Myocyte (in vitro differentiated cells): ENCODE measurements at places on chromosomes 13 and 19. TPM values are rescaled to one million over a fixed set of nuclear protein-coding genes. Genes with fewer than 3 reads are reported as not detected.

DNA sequence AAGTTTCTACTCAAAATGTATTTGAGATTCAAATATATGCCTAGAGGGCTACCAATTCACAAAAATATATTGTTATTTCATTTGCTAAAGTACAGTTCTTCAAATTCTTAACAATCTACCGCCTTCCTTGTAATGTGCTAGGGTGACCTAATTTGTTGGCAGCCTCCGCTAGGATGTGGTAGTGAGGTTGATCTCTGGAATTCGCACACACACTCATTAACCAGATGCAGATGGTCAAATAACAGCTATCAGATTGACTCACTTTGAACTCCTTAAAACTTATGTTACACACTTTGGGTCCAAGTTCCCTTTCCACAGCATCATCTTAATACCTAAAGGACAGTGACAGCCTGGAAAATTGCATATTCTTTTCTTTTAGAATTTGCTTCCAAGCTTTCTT, 367.3 kb downstream of the DCT start:
- DNase-seq, result peak; percentile 90

Gene SGCG
- total RNA-seq, result 84.9 and 131 TPM in 2 replicates

DNA sequence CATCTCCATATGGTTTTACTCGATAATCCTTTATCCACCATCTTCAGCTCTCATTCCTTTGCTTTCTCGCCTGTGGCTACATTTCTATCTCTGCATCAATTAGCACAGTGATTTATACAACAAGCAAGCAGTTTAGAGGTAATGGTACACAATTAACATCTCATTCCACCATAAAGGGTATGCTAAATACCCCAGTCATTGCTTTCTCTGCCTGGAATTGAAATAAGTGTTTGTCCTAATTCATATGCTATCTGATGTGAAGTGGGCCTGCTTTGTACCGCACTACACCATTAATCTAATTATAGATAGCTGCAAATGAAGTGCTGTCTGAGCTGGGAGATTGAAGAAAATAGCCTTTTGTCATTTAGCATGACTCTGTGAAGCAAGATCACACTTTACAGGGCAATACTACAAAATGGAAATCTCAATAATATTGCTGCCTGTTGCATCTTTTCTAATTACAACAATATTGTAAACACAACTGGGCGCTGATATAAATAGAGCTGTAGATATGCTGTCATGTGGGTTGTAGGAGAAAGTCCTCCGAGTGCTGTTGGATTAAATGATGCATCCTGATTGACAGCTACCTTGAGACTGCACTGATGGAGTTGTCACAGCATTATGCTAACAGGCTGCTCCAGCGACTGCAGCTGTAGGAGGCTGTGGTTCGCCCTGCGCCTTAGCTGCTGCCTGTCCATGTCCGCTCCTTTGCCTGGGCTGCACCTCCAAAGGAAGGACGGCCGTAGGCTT, 78.2 kb downstream of the GGACT start:
- no peak for DNase-seq

Gene CAB39L
- total RNA-seq, result 6.9 and 9.4 TPM in 2 replicates

DNA sequence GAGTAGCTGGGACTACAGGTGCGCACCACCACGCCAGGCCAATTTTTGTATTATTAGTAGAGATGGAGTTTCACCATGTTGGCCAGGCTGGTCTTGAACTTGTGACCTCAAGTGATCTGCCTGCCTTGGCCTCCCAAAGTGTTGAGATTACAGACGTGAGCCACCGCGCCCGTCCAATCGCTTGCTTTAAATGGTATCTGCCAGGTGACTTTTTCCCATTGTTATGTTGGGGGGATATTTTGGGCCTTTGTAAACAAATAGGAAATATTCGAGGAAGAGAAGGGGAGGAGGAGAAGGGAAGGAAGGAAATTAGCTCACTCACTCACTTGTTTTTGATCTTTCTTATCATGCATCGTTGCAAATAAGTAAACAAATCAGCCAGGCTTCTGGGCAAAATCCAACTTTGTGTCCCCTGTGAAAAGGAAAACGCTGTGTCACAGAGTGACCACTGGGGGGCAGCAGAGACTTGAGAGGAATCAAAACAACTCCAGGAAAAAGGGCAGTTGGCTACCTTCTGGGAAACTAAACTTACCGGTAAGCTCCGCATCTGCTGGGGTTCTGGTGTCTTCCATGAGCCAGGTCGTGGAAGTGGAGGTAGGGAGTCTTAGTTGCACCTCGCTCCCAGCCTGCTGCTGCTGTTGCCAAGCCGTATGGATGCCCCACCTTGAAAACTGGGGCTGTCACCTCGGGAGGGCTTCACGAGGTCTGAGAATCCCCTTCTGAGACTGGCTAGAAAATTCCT, 9.3 kb upstream of the RANBP3 start:
- DNase-seq, result peak; percentile 75

GRCh38 chr13:49830721-49831120, 38.2 kb upstream of the KPNA3 start:
- no peak for DNase-seq

- no peak for DNase-seq
These were observed 27.6 kb downstream of the ELL start for GRCh38 chr19:18494267-18494607.

DNA sequence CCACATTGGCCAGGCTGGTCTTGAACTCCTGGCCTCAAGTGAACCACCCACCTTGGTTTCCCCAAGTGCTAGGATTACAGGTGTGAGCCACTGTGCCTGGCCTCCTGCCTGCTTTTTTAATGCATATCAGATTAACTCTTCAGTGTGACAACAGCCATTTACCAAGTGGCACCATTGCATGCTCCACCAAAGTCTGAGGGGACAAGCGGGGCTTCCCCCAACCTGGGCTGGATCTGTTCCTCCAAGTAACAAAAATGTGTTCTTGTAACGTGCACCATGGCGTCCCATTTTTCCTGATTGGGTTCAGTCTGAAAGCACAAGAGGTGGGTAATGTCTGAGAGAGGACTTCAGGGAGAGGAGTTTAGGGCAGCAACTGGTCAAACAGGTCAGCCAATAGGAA, 77.8 kb downstream of the TEX29 start:
- no peak for DNase-seq

DNA sequence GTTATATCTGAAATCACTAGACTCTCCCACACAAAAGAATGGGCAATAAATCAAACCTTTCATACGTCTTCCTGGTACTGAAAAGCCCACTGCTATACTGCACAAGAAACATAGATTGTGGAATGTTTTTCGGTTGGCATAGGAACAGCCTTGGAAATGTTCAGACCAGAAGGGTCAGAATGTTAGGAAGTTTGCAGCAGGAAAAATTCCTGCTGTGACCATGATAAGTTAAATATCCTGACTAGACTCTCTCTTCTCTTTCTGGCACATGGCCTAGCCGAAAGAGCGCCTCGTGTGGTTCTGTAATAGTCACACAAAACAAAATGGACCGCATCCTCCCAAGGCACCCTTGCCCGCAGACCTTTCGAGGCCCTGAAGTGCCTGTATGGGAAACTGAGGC, 427.2 kb downstream of the COG6 start:
- DNase-seq, result no peak

Gene SHANK1
- 32.3 and 38.1 TPM in 2 replicates for total RNA-seq
